ENCODE measurements at places on chromosomes 1 and 21. TPM values are rescaled to one million over a fixed set of nuclear protein-coding genes. Genes with fewer than 3 reads are reported as not detected.

The OR2L3 gene
- not detected for total RNA-seq

The VWA5B1 gene
- not detected for total RNA-seq

The TEKT2 gene
- 0.18 TPM for total RNA-seq

The PLA2G2C gene
- total RNA-seq: 0.30 TPM

GRCh38 chr1:17068789-17069188, 15.0 kb upstream of the SDHB start:
- H3K4me1 ChIP-seq: no peaks in the 10 kb centered on the region
- no peak overlapping the region for H3K4me3 ChIP-seq
- no peaks in the 10 kb centered on the region for H3K36me3 ChIP-seq
- no peak overlapping the region for H3K27ac ChIP-seq
- no peaks in the 10 kb centered on the region for H3K27me3 ChIP-seq

The ADGRL4 gene
- not detected for total RNA-seq

- no peaks in the 10 kb centered on the region for H3K36me3 ChIP-seq
- H3K4me3 ChIP-seq: no peak overlapping the region
- DNase-seq: no peak
- H3K27me3 ChIP-seq: no peaks in the 10 kb centered on the region
- no peaks in the 10 kb centered on the region for H3K4me1 ChIP-seq
- no peak overlapping the region for H3K27ac ChIP-seq
Observed at GRCh38 chr1:14437417-14437918, 161.0 kb upstream of the KAZN start.

The KCNQ4 gene
- 0.57 TPM for total RNA-seq

GRCh38 chr1:2360588-2361364, 30.6 kb downstream of the MORN1 start:
- H3K4me3 ChIP-seq: no peak overlapping the region
- H3K27ac ChIP-seq: no peak overlapping the region
- no peaks in the 10 kb centered on the region for H3K4me1 ChIP-seq
- no peaks in the 10 kb centered on the region for H3K36me3 ChIP-seq
- peaks cover 5% of the 10 kb centered on the region for H3K27me3 ChIP-seq

DNA sequence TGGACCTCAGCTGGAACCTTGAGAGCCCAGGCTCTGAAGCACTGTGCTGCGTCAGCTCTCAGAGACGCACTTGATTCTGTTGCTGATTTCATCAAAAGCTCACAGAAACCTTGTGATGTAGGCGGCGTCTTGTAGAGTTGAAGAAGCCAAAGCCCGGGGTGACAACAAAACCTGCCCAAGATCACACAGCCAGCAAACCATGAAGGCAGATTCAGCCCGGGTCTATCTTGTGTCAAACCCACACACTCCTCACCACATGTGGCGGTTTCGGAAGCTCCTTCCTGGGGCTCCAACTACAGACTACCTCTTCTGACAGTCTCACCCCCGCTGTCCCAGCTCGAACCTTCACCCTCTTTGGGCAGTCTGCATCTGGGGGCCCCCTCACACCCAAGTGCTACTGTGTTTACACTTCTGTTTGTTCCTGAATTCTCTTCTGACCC, 50.4 kb downstream of the TENT5C start:
- H3K36me3 ChIP-seq: peaks cover 2% of the 10 kb centered on the region
- H3K27me3 ChIP-seq: peaks cover 2% of the 10 kb centered on the region
- peak overlapping the region; percentile 84 for H3K27ac ChIP-seq
- peak overlapping the region; percentile 72 for H3K4me3 ChIP-seq
- DNase-seq: peak; percentile 83

DNA sequence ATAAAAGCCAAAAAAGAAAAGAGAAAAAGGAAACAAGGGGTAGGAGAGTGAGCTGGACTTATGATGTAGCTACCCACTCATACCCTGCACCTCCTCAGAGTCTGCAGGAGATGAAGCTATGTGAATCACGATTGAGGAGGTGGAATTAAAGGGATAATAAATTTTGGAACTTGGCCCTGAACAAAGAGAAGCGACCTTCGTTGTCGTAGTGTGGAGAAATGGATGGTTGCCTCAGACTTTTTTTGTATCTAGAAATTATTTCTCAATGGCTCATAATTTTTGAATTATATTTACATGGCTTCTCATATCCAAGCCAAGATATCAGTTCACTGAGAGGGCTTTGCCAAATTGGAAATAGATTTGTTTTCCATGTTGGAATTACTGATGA, 37.8 kb upstream of the SIPA1L2 start:
- H3K4me1 ChIP-seq: peaks cover 6% of the 10 kb centered on the region
- H3K27ac ChIP-seq: no peak overlapping the region
- H3K27me3 ChIP-seq: peaks cover 23% of the 10 kb centered on the region
- H3K36me3 ChIP-seq: no peaks in the 10 kb centered on the region
- H3K4me3 ChIP-seq: no peak overlapping the region
- DNase-seq: no peak

- no peak overlapping the region for H3K4me3 ChIP-seq
- H3K4me1 ChIP-seq: no peaks in the 10 kb centered on the region
- no peaks in the 10 kb centered on the region for H3K36me3 ChIP-seq
- H3K27ac ChIP-seq: no peak overlapping the region
- DNase-seq: no peak
Observed at GRCh38 chr1:64107632-64108031, 95.8 kb upstream of the UBE2U start.

- H3K27ac ChIP-seq: no peak overlapping the region
- no peaks in the 10 kb centered on the region for H3K27me3 ChIP-seq
- no peak overlapping the region for H3K4me3 ChIP-seq
- H3K4me1 ChIP-seq: no peaks in the 10 kb centered on the region
- H3K36me3 ChIP-seq: peaks cover 17% of the 10 kb centered on the region
Observed at GRCh38 chr1:36008546-36009197, 75.2 kb upstream of the TEKT2 start.

The PYHIN1 gene
- 10.0 TPM for total RNA-seq

The IGSF3 gene
- 4.6 TPM for total RNA-seq

The RGS16 gene
- total RNA-seq: 50.2 TPM

The LY9 gene
- total RNA-seq: 0.28 TPM

The PTGER3 gene
- total RNA-seq: 0.43 TPM

The PPP1R8 gene
- total RNA-seq: 71.8 TPM

The LINGO4 gene
- not detected for total RNA-seq

DNA sequence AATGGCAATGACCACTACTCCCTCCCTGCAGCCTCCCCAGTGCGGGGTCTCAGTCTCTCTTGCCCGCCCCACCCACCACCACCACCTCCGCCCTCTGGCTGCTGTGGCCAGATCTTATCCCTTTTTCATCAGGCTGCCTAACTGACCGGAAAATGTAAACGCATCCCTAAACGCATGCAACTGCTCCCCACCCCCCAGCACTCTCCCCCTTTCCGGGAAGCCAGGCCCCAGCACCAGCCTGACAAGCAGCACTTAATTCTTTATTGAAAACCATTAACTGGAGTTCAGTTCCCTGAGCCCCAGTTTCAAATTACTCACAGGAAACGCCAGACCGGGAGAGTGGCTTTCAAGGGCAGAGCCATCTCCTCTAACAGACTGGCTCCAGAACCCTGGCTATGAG, 147.7 kb downstream of the DMRTA2 start:
- no peaks in the 10 kb centered on the region for H3K36me3 ChIP-seq
- DNase-seq: no peak
- H3K27ac ChIP-seq: no peak overlapping the region

The HAO2 gene
- not detected for total RNA-seq

- peak; percentile 72 for DNase-seq
- H3K27ac ChIP-seq: no peak overlapping the region
- H3K4me3 ChIP-seq: no peak overlapping the region
- no peaks in the 10 kb centered on the region for H3K36me3 ChIP-seq
Observed at GRCh38 chr1:26358411-26359384, 4.8 kb upstream of the CRYBG2 start.

DNA sequence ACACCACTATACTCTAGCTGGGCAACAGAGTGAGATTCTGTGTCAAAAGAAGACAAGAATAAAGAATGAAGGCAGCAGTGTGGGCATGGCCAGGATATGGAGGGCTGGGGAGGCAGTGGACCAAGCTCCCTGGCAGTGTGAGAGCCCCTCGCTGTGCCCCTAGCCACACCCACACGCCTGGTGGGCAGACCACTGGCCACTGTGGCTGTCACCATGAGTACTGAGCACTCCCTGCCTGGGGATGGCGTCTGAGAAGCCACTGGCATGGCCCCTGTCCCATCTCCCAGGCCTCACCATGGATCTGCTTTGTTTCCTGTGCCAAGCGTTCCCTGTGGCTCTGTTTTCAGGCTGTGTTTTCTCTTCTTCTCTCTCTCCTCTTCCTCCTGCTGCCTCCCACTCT, 51.7 kb downstream of the STUM start:
- H3K27me3 ChIP-seq: peaks cover 4% of the 10 kb centered on the region
- no peak overlapping the region for H3K27ac ChIP-seq
- H3K36me3 ChIP-seq: no peaks in the 10 kb centered on the region
- H3K4me1 ChIP-seq: peaks cover 3% of the 10 kb centered on the region

The USP16 gene
- total RNA-seq: 44.1 TPM

- peaks cover 10% of the 10 kb centered on the region for H3K36me3 ChIP-seq
- H3K27ac ChIP-seq: no peak overlapping the region
- H3K4me1 ChIP-seq: no peaks in the 10 kb centered on the region
- H3K4me3 ChIP-seq: no peak overlapping the region
- no peak for DNase-seq
Observed at GRCh38 chr1:179105393-179105792, 23.5 kb downstream of the TOR3A start.

DNA sequence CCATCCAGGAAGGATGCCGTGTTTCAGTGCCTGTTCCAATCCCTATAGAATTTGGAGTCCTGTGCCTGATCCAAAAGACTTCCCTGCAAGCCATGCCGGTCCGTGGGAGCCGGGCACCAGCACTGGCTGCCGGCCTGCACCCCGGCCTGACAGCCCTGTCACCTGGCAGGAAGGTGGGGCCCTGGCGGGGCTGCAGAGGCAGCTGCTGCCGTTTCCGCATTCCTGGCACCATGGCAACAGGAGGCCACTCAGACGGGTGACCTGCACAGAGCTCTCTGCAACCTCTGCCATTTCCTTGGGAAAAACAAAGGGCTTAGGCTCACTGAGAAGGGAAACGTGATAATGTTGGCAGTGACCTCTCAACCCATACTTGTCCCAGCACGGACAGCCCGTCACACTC, 63.2 kb upstream of the TMEM51 start:
- DNase-seq: no peak
- H3K4me3 ChIP-seq: no peak overlapping the region
- H3K27me3 ChIP-seq: peaks cover 3% of the 10 kb centered on the region
- no peak overlapping the region for H3K27ac ChIP-seq
- H3K36me3 ChIP-seq: no peaks in the 10 kb centered on the region
- H3K4me1 ChIP-seq: no peaks in the 10 kb centered on the region

The LAPTM5 gene
- total RNA-seq: 184 TPM

DNA sequence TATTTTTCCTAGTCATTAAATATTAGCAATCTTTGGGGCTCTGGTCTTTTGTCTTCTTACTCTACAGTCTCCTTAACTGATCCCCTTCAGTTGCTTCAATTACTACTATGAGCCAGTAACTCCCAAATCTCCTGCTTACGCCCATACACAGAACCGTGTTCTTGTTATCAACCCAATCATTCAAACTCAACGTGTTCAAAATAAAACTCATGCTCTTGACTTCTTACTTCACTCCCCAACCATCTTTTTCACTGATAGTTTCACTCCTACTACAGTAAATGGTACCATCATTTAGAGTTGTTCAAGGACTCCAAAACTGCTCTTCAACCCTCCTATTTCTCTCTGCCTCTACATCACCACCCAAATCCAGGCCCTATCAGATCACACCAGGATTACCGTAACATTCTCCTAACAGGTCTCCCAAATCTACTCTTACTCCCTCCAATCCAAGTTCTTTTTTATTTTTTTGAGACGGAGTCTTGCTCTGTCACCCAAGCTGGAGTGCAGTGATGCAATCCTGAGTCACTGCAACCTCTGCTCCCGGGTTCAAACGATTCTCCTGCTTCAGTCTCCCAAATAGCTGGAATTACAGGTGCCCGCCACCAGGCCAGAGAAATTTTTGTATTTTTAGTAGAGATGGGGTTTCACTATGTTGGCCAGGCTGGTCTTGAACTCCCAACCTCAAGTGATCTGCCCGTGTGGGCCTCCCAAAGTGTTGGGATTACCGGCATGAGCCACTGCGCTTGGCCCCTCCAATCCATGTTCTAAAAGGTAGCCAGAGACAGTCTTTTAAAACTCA, 3.0 kb downstream of the YARS1 start:
- peak overlapping the region; percentile 22 for H3K4me3 ChIP-seq
- peaks cover 47% of the 10 kb centered on the region for H3K4me1 ChIP-seq
- DNase-seq: no peak
- H3K27ac ChIP-seq: peak overlapping the region; percentile 46
- no peaks in the 10 kb centered on the region for H3K27me3 ChIP-seq

GRCh38 chr1:151839457-151840403, at the start of gene C2CD4D:
Gene C2CD4D (minus strand): TSS chr1:151839820. CDS start chr1:151838989, 831 bp downstream.
- peaks cover 19% of the 10 kb centered on the region for H3K36me3 ChIP-seq
- peaks cover 37% of the 10 kb centered on the region for H3K4me1 ChIP-seq
- no peaks in the 10 kb centered on the region for H3K27me3 ChIP-seq
- DNase-seq: peak; percentile 67
- H3K4me3 ChIP-seq: peak within 1 kb of the TSS; percentile 78
- peak within 1 kb of the TSS; percentile 80 for H3K27ac ChIP-seq

- H3K27ac ChIP-seq: no peak overlapping the region
- no peak for DNase-seq
Observed at GRCh38 chr1:163346326-163346870, 24.6 kb downstream of the NUF2 start.

Measured in activated T-helper 2 cell treated with anti-CD3 and anti-CD28 coated beads, Interferon-gamma antibody, Interleukin-2, Interleukin-4, amounts not matched to agents 10 μg/mL and 5 μg/mL and 100 μg/mL, durations not matched to agents 14 hours and 24 hours and 36 hours (primary cell).